ENCODE measurements at places on chromosomes 13 and 19.

DNA sequence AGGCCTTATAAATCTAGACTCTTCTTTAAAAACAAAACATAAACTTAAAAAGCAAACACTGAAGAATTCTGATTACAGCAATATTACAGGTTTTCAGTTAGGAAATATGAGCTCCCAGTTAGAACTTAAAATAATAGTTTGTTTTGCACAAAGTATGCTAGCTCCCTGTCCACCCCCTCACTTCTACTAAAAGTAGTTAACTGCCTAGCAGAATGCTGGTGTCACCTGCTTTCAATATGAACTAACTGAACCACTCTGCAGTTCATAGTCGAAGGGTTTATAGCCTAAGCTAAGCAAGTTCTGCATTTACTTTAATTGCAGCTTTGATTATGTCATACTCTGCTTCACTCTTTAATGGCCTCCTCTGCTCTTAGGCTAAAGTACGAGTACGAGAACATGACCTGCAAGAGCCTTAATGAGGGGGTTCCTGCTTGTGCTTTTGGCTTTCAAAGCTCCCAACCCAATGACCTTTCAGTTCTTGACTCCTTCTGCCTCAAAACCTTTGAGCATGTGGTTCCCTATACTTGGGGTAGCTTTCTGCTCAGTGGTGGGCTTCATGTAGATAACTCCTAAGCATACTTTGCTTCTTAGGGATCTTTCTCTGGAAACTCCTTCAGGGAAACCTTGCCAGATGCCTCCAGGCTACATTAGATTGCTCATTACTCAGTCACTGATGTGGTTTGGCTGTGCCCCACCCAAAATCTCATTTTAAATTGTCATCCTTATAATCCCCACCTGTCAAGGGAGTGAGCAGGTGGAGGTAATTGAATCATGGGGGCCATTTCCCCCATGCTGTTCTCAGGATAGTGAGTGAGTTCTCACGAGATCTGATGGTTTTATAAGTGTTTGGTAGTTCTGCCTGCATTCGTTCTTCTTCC, 278.9 kb upstream of the ARGLU1 start:
- no peak for DNase-seq

DNA sequence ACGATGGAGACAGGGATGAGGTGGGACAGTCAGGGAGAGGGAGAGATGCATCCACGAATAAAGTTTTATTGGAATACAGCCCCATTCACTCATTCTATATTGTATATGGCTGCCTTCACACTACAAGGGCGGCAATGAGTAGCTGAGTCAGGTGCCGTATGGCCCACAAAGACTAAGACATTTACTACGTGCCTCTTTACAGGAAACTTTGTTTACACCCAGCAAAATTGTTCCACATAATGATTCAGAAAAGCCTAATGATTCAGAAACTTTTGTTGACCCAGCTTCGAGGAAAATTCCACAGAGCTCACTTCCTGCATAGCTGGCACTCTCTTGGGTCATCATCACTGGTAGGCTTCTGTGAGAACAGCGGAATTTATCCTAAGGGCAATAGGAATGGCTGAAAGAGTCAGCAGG, 87.3 kb upstream of the PEG3 start:
- DNase-seq: no peak

GRCh38 chr13:93248627-93249047, 22.0 kb downstream of the GPC6 start:
- peak; percentile 64 for DNase-seq

- DNase-seq: no peak
These were observed 100.7 kb downstream of the CRYL1 start for GRCh38 chr13:20424949-20425348.

DNA sequence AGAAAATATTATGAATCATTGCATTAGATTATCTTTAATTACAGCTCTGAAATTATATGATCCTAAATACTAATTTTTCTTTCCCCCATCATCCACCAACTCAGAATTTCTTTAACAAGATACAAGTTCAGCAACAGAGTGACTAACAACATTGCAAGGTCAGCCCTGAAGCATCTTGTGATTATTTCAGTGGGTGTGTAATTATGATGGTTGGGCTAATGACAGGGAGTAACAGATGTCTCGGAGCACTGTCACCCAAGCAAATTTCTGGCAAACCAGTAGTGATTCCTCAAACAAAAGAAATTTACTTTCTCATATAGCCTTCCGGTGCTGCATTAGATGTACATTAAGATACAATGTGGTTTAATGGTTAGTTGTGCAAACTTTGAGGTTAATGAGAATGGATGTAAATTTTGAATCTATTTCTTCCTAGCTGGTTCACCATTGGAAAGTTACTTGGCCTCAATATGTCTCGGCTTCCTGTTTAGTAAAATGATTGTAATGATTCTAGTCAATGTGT, 238.9 kb downstream of the ITGBL1 start:
- DNase-seq: no peak

GRCh38 chr19:28426110-28426729, 786.7 kb downstream of the UQCRFS1 start:
- DNase-seq: no peak

- peak; percentile 43 for DNase-seq
These were observed 2.8 kb upstream of the ZNF543 start for GRCh38 chr19:57317503-57317902.

- DNase-seq: no peak
These were observed 53.4 kb upstream of the AKAP11 start for GRCh38 chr13:42218576-42218975.

DNA sequence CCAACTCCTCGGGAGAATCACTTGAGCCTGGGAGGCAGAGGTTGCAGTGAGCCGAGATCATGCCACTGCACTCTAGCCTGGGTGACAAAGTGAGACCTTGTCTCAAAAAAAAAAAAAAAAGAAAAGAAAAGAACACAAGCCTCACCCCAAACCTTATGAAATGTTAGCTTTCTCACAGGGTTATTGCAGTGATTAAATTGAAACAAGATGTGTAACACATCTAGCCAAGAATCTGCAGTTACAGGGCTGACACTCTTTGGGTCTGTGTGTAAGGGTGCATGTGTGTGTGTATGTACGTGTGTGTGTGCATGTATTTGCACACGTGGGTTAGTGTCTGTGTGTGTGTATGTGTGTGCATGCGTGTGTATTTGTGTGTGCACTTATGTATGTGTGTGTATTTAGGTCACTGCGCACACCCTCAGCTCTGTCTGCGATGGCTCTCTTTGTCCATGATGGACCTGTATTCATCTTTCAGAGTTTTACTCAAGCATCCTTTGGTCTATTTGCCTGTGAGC, 336.3 kb downstream of the UQCRFS1 start:
- DNase-seq: no peak

DNA sequence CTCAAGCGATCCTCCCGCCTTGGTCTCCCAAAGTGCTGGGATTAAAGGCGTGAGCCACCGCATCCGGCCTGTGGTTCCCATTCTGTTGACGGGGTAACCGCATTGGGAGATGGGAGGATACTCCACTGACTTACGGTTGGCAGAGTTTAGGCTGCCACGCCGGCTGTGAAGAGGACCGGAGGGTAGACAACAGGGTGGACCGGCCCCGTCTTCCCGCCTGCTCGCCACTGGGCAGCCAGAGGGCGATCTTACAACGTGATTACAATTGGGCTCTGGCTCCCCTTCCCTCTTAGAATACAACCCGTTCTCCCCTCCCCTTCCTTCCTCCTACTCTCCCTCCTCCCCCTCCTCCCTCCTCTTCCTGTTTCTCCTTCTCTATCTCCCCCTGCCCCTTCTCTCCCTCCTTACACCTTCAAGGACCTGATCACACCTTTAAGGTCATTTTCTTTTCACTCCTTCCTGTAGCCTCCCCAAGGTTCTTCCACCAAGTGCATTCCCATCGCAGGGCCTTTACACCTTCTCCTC, 957 bp upstream of the CCDC194 start:
- peak; percentile 88 for DNase-seq

DNA sequence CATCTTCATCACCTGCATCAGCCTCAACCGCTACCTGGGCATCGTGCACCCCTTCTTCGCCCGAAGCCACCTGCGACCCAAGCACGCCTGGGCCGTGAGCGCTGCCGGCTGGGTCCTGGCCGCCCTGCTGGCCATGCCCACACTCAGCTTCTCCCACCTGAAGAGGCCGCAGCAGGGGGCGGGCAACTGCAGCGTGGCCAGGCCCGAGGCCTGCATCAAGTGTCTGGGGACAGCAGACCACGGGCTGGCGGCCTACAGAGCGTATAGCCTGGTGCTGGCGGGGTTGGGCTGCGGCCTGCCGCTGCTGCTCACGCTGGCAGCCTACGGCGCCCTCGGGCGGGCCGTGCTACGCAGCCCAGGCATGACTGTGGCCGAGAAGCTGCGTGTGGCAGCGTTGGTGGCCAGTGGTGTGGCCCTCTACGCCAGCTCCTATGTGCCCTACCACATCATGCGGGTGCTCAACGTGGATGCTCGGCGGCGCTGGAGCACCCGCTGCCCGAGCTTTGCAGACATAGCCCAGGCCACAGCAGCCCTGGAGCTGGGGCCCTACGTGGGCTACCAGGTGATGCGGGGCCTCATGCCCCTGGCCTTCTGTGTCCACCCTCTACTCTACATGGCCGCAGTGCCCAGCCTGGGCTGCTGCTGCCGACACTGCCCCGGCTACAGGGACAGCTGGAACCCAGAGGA, 2.6 kb downstream of the P2RY11 start:
- DNase-seq: peak; percentile 62
